Activated naive CD8-positive, alpha-beta T cell treated with anti-CD3 and anti-CD28 coated beads, Interleukin-2, amount 10 ng/mL, durations not matched to agents 7 days and 5 days (primary cell): ENCODE measurements at places on chromosomes 12 and 14. TPM values are rescaled to one million over a fixed set of nuclear protein-coding genes. Genes with fewer than 3 reads are reported as not detected.

The YAF2 gene
- 33.7 TPM for total RNA-seq

The ARMH4 gene
- total RNA-seq = not detected

The BCL2L14 gene
- total RNA-seq = 4.9 TPM

The SLC39A2 gene
- not detected for total RNA-seq

The FAM222A gene
- 0.96 TPM for total RNA-seq

The DPY19L2 gene
- 8.7 TPM for total RNA-seq

The FLVCR2 gene
- 5.0 TPM for total RNA-seq

The KRT3 gene
- total RNA-seq = not detected

The TAS2R50 gene
- total RNA-seq = 1.1 TPM

The COQ10A gene
- total RNA-seq = 23.3 TPM

The TAS2R14 gene
- total RNA-seq = 2.5 TPM
